ENCODE measurements at places on chromosomes 6 and 20.
A peak's percentile ranks its signal among the peaks of the same experiment; 100 is the strongest.

DNA sequence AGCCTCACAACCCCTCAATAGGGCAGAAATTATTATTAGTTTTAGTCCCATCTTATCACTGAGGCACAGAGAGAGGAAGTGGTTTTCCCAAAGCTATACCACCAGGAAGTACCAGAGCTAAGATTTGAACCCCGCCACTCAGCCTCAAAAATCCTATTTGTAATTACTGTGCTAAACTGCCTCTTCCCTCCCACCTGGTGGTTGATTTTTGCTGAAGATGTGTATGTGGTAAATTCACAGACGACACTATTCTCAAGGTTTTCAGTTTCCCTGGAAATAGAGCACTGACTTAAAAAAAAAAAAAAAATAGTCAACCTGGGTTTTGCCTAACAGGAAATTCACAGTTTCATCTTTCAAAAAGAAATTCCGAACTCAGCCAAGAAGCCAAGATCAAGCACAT lies 57.9 kb downstream of the TSHZ2 start:
- DNase-seq: peak; percentile 50

DNA sequence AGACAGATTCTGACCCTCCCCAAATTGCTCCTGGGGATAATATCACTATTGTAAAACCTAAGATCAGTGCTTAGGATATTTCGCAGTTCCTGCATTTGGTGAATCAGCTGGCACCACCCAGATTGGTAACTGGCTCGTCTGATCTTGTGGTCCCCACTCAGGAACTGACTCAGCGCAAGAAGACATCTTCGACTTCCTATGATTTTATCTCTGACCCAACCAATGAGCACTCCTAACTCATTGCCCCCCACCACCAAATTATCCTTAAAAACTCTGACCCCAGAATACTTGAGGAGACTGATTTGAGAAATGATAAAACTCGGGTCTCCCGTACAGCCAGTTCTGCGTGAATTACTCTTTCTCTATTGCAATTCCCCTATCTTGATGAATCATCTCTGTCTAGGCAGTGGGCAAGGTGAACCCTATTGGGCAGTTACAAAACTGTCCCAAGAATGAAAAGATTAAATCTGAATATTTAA lies 55.7 kb upstream of the PRND start:
- DNase-seq: no peak

DNA sequence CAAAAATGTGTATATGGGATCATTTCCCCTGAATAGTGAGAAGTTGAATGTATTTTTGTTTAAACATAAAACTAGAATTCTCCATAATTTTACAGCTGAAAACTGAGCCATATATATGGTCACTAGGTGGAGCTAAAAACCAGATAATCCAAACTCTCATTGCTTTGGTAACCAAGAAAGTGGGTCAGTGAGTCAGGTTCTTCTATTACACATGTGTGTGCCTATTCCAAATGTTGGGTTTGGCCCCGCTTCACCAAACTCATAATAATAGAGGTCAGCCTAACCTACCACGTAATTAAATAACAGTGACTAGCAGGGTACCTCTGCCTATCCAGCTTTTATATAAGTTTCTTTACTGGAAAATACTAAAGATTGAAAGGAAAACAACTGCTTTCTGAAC lies 19.3 kb upstream of the RNGTT start:
- peak; percentile 29 for DNase-seq

DNA sequence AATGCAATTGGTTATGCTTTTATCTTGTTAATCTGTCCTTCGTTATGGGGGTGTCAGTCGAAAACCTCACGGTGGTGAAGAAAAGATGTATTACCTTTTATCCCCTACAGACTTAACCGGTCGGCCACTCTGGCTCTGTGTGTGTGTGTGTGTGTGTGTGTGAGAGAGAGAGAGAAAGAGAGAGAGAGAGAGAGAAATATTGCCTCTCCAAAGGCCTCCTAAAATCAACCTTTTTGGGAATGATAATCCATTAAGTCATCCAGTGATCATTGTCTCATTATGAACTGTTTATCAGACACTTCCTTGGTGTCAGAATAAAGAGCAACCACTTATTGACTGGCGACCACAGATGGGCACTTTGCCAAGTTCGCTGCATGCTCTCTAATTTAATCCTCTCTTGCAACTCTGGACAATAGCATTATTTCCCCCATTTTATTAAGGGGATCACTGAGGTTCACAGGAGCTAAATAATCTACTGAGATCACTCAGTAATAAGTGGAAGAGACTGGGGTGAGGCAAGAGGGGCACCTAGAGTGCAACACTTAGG lies 30.7 kb downstream of the SLC35D3 start:
- DNase-seq: no peak

GRCh38 chr6:5515200-5515599 lies 253.9 kb downstream of the FARS2 start:
- no peak for DNase-seq

GRCh38 chr6:1502041-1502440 lies 107.7 kb upstream of the FOXC1 start:
- no peak for DNase-seq

GRCh38 chr20:38499366-38499765 lies 26.7 kb downstream of the RALGAPB start:
- no peak for DNase-seq

DNA sequence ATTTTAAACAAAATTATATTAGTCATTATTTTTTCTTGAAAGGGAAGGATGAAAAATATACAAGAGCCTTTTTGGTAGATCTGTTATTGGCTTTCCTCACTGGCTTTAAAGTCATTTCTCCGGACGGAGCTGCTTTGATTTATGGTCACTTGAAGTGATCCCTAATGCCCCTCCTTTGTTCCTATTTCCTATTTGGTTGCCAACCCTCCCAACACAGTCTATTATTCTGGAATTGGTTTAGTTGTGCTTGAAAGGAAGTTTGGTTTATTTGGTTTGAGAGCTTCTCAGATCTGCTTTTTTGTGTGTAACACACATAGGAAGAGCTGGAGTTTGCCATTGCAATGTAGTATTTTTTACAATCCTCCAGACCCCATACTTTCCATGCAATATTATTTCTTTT lies 347.9 kb downstream of the RFPL4B start:
- no peak for DNase-seq

DNA sequence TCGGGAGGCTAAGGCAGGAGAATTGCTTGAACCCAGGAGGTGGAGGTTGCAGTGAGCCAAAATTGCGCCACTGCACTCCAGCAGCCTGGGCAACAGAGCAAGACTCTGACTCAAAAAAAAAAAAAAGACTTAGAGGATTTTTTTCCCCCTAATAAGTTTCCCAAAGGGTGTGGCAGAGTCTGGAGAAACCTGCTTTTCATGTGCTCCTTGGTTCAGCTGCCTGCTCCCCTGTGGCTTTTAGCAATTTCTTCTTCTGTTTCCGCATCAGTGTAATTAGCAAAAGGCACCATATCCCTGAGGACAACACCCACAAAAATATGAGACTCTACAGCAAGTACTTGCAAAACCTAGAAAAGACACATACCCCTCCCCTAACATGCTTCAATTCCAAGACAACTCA lies 28.6 kb upstream of the ZNF133 start:
- no peak for DNase-seq

GRCh38 chr20:55253781-55254180 lies 751.5 kb downstream of the CBLN4 start:
- no peak for DNase-seq

- DNase-seq: no peak
Observed at GRCh38 chr20:24981790-24982189, 10.8 kb downstream of the APMAP start.

- DNase-seq: peak; percentile 76
Observed at GRCh38 chr6:17589406-17590096, 10.6 kb upstream of the FAM8A1 start.

DNA sequence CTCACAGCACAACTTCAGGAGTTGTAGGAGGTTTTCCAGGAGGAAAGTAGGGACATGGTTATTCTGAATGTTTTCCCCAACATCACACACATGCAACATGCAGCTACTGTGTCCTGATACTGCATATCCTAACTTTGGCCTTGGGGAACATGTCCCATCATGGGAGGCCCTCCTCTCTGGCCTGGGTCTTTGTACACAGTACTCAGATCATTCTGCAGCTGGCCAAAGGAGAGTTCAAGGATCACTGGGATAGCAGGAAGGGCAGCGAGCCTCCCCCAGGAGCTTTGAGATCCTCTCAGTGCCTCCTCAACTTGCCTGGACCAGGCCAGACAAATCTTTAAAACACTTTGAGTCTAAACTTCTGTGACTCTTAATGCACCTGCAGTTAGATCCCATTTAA lies 12.9 kb downstream of the CASS4 start:
- no peak for DNase-seq

GRCh38 chr6:138339024-138339423 lies 38.7 kb upstream of the SMIM28 start:
- no peak for DNase-seq

- no peak for DNase-seq
Observed at GRCh38 chr6:148479497-148479896, 136.9 kb downstream of the SASH1 start.

DNA sequence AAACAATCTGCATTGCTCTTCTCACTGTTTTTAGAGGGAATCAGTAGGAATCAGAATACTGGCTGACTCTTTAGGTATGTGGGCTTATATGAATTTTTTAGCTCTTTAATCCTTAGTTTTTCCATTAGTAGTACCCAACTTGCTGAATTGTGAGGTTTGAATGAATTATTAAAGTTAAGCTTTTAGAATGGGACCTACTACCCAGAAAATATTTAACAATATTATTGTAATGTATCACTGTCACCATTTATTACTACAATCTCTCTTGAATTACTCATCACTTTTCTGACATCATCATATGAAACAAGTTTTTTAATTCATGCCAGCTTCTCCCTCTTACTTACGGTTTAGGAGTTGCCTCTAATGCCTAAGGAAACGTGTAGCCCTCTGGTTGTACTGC lies 212.7 kb downstream of the BCKDHB start:
- no peak for DNase-seq

GRCh38 chr6:19289457-19289856 lies 547.7 kb upstream of the ID4 start:
- DNase-seq: no peak

- peak; percentile 80 for DNase-seq
Observed at GRCh38 chr6:31737991-31738979, 1.5 kb upstream of the MSH5 start.

DNA sequence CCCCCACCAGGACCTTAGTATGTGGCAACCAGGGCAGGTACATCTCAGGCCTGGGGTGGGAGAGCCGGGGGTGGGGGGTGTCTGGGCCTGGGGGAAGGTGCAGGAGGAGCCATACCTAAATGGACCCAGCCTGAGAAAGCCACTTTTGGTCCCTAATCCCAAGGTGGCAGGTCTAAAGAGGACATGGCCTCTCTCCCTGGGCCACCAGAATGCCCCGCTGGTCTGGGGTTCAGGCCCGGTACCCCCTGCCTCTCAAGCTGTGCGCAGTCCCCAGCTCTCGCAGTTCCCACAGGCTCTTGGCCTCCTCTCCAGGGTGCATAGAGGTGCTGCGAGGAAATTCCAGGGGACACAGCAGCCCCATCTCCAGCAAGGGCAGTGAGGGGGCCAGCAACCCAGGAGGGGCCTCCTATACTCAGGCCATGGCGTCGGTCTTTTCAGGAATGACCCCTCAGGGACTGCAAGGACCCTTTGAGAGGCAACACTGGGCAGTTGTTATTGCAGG lies 1.1 kb upstream of the AVP start:
- DNase-seq: no peak

DNA sequence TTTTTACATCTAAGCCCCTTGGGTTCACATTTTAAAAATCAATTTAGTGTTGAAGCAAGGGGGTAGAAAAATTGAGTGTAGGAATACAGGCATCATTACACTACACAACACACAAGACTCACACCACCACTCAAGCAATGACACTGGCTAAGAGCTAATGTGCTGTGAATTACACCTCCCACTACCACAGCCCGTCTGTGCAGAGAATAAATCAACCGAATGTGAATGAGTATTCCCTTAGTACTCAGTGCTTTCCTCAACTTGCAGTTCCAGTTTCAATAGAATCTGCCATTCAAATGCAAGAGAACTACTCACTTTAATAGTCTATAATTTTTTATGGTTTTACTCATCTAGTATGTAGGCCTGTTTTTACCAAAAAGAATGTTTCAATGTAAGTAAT lies 114.4 kb downstream of the PDSS2 start:
- DNase-seq: no peak

GRCh38 chr6:21489826-21490225 lies 103.7 kb upstream of the SOX4 start:
- DNase-seq: no peak

DNA sequence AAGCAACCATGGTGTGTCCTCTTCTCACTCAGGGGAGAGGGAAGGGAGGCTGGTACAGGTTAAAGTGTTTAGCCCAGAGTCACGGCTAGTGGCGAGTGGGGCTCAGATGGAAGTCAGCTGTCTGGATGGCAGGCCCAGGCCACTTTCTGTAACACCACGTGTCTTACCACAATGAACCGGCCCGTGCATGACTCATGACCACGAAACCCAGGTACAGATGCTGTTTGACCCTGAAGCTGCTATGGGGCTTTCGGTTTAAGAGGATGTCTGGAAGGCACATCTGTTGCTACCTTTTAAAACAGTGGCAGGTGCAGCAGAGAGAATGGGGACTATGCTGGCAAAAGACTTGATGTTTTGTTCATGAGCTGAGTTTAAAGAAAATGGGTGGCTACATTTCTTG lies 36.5 kb upstream of the MPC1 start:
- DNase-seq: no peak

- no peak for DNase-seq
Observed at GRCh38 chr20:46607849-46608497, 43.3 kb downstream of the SLC13A3 start.

DNA sequence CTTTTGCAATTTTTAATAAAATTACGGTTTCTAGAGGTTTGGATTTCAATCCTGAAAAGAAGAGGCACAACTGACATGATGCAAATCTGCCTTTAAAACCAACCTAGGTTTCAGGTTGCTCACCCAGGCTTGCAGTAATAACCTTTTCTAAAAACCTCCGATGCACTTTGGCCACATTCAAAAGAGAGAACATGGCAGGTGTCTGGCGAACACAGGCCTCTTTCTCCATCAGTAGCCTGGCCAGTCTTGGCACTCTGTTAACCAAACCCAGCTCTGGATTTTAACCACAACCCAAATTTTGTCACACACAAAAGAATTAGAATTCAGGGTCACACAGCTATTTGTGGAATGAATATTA lies 55.8 kb upstream of the MAFB start:
- DNase-seq: no peak

GRCh38 chr6:1498491-1499113 lies 109.2 kb downstream of the FOXF2 start:
- DNase-seq: no peak

- peak; percentile 38 for DNase-seq
Observed at GRCh38 chr20:53750827-53751619, 157.4 kb upstream of the ZNF217 start.

- no peak for DNase-seq
Observed at GRCh38 chr20:37516811-37517750, 4.0 kb upstream of the NNAT start.

Data from naive thymus-derived CD4-positive, alpha-beta T cell (primary cell).